ENCODE measurements at places on chromosomes 5 and 9.

DNA sequence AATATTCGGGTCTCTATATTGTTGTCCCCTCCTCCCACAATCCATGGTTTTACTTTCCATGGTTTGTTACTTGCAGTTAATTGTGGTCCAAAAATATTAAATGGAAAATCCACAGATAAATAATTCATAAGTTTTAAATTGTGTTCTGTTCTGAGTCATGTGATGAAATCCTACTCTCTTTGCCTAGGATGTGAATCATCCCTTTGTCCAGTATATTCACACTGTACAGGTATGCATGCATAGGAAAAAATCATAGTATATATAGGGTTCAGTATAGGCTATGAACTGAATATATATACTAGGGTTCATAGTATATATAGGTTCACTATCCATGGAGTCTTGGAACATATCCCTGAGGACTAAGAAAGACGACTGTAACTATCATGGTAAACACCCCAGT is 19.6 kb downstream of the INSYN2B start:
- DNase-seq, result no peak

DNA sequence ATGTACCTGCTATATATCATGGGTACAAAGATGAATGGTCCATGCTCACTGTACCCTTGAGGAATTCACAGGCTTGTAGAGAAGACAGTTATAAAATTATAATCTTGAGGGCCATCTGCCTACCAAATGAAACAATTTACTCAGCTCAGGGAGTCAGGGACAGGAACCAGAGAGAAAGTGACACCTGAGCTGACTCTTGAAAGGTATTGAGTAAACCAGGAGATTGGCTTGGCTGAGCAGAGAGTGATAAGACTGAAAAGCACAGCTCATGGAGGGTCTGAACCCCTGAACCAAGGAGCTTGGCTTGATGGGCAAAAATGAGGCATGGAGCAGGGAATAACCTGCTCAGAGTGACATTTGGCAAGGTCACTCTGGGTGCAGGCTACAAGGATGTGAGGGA is 147.3 kb downstream of the FAM114A2 start:
- DNase-seq, result no peak

GRCh38 chr9:5778805-5779204 is 54.1 kb downstream of the ERMP1 start:
- no peak for DNase-seq

DNA sequence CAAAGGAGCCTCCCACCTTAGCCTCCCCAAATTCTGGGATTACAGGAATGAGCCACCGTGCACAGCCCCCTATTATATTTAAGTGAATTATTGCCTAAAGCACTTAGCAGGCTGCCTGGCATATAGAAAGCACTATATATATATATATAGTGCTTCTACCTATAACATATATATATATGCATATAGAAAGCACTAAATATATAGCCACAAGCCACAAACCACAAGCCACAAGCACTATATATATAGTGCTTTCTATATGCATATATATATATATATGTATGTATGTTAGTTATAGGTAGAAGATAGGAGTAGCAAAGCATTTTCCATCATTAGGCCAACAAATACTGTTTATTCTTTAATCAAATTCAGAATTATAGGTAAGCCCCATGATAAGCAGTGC is 185.8 kb downstream of the CWC27 start:
- no peak for DNase-seq

DNA sequence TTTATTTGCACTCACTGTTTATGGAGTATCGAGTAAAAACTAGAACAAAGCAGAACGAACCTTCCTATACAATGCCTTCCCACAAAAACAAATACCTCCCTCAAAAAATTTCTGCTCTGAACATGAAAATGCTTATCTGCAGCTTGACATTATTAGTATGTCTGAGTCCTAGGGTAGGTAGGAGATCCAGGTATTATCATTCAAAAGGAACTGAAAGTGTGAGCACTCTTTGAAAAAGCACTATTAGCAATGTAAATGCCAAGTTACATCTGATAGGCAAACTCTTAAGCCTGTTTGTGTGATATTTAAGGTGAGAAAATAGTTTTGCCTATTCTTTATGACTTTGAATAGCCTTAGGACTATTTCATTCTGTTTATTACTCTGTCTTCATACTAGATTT is 47.6 kb downstream of the ZSWIM6 start:
- DNase-seq, result no peak

- DNase-seq, result no peak
These were observed 61.7 kb upstream of the SHB start for GRCh38 chr9:38130724-38131123.

DNA sequence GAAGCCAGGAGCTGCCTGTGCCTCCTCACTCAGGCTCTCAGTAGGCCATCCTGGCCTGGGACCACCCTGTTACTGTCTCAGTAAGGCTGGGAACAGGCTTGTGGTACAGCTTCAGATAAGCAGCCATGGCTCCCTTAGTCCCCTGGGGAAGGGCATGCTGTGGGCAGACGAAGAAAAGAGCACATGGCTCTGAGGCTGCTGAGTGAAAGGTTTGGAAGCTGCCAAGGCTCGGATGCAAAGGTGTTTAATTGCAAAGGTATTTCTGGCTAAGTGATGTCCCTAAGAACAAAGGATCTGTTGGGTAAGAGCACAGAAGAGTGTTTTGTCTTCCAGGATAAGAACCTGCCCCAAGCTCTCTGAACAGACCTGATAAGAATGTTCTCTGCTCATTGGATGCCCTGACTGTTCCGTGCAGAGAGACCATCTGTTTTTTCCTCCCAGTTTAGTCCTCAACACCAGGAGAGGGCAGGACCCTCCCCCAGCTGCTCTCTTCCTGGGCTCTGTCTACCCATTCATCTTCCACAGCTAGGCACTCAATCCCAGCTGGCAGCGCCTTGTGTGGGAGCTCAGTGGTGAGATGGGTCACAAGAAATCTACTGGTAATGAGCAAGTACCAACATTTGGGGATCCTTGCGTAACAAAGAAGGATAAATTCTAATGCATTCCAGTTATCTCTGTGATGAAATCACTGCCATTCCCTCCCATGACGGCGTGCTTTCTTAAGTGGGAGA is 17.7 kb downstream of the ANGPTL2 start:
- no peak for DNase-seq

- DNase-seq, result no peak
These were observed 127.2 kb upstream of the SLC30A5 start for GRCh38 chr5:68966596-68966995.

DNA sequence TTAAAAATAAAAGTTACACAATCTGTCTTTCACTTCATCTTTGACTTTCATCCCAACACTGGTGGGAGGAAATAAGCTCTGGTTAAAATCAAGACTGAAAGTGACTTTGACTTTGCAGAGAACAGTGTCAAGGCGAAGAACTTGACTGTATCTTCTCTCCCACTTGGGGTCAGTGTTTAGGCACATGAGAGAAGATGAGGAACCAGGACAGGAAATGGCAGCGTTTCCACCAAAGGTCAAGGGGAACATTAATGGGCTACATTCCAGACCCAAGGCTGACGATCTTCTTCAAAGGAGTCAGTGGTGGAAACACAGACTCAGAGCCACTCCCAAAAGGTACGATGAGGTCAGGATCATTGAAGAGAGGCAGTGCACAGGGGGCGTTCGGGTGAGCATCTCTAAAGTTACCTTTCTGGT is 409.5 kb downstream of the ARHGEF28 start:
- DNase-seq, result peak; percentile 25

DNA sequence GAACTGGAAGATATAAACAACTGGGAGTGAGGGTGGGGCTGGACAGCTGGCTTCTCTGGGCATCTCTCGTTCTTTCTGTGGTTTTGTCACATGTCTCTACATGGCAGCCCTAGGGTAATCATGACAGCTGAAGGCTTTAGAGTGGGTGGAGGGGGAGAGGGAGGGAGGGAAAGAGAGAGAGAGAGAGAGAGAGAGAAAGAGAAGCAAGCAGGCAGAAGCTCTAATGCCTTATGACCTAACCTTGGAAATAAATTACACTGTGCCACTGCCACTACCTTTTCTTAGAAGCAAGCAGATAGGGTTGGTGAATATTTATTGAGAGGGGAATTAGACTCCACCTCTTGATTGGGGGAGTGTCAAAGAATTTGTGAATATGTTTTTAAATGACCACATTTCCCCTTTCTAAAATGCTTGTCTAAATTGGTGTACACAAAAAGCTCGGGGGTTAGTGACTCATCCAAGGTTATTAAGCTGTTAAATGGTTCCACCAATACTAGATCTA is 2.6 kb upstream of the DAPK1 start:
- no peak for DNase-seq

DNA sequence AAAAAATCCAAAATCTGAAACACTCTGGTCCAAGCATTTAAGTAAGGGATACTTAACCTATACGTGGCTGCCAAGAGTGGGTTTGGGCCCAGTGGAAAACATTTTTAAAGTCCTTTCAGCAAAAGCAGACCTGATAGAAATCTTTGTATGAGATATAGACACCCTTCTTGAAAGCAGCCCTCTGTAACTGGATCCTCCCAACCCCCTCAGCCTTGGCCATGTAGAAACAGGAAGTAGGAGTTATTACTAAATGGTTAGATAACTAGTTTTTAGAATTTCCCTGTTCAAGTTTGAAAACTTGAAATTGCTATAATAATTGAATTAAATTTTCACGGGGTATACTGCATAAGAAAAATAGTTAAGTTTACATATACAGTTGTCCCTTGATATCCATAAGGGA is 111.3 kb upstream of the PCA3 start:
- no peak for DNase-seq

- no peak for DNase-seq
These were observed 510.9 kb downstream of the ZNF608 start for GRCh38 chr5:124235576-124235975.

DNA sequence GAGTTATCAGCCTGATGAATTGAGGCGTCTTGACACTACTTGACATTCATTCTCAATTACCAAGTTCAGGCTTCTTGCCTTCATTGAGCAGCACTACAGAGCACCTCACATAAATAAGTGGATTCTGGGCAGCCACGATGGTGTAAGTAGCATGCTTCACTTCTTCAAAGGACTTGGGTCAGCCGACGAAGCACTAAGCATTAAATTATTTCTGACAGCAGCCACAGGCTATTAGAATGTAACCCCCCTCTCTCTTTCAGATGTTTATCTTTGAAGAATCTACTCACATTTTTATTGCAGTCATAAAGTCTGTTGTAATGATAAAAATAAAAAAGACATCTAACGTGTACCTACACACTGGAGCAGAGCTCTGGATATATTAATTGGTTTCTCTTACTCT is 45.9 kb upstream of the VPS13A start:
- no peak for DNase-seq

DNA sequence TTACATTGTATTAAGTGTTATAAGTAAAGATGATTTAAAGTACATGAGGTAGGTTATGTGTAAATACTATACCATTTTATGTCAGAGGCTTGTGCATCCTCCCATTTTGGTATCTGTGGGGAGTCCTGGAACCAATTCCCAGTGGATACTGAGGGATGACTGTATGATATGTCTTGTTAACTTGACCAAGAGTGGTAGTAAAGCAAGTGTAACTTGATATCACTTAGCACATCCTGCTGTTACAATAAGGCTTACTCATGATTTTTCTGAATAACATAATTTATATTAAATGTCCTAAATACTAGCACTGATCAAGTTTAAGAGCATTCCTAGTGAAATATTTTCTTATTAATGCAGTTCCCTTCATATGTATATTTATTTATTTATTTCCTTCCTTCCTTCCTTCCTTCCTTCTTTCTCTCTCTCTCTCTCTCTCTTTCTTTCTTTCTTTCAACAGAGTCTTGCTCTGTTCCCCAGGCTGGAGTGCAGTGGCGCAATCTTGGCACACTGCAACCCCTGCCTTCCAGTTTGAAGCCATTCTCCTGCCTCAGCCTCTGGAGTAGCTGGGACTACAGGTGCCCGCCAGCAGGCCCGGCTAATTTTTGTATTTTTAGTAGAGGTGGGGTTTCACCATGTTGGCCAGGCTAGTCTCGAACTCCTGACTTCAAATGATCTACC is 7.5 kb downstream of the NDFIP1 start:
- DNase-seq, result no peak

- DNase-seq, result no peak
These were observed 4.0 kb upstream of the TYRP1 start for GRCh38 chr9:12689233-12689632.

DNA sequence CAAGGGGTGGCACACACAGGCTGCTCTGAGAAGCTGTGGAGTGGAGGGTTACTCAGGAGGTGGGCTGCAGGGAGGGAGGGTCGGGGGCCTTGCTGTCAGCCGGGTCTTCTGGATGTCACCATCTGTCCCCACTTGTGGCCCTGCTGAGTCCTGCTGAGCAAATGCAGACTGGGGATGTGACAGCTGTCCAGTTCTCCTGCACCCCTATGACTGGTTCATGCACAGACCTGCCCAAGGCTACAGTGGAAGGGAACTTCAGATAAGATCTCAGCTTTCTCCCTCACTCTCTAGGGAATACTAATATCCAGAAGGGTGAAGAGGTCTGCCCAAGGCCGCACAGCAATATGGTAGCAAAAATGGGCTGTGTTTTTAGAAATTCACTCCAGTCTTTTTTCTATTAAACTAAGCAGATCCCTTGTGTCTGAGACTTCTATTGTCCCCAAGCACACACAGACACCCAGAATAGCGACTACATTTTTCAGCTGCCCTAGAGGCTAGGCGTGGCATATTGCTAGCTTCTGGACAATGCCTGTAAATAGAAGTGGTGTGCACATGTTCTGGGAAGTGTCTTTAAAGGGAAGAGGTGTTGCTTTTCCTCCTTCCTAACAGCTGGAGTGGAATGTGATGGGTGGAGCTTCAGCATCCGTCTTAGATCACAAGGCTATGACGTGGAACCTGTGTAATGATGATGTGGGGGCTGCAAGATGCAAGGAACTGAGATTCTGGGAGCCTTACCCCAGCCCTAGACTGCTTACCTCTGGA is 51.1 kb upstream of the TBC1D2 start:
- DNase-seq, result no peak

DNA sequence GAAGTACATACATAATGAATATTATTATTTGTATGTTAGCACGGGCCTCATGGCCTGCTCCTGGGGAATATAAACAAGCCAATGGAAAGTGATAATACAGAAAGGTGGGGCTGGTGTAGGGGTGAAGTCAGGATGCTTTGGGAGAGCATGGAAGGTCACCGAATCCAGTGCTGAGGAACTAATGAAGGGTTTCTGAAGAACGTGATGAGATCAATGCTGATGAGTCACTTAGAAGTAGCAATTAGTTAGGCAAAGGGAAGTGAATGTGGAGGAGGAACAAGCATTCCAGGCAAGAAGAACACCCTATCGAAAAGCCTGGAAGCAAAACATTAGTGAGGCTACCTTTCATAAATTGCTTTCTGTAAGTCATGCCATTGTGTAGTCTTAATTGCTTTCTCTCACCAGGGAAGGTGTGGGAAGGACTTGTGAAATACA is 2.1 kb downstream of the ANXA1 start:
- DNase-seq, result no peak

Data from iPS DF 6.9 (cell line).